ENCODE measurements at places on chromosomes 2 and 18.
A peak's percentile ranks its signal among the peaks of the same experiment; 100 is the strongest.

DNA sequence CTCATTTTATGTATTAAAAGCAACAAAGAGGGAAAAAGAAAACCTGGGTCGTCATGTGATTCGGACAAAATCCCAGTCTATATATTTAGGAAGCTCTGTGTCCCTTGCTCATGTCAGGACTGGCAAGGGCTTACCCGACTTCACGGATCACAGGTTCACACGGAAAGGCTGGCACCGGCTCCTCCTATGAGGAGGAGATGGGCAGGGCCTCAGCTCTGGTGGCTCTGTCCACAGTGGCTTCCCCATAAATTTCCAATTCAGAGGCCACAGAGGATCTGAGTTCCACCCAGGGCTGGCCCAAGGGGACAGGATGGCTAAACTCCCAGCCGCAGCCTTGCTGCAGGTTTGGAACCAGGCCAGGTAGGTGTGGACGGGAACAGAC is 186.8 kb downstream of the BCL2 start:
- no peak overlapping the region for H3K4me3 ChIP-seq
- H3K4me1 ChIP-seq = no peaks in the 10 kb centered on the region
- no peak overlapping the region for H3K27ac ChIP-seq
- H3K36me3 ChIP-seq = no peaks in the 10 kb centered on the region
- H3K27me3 ChIP-seq = peaks cover 15% of the 10 kb centered on the region

DNA sequence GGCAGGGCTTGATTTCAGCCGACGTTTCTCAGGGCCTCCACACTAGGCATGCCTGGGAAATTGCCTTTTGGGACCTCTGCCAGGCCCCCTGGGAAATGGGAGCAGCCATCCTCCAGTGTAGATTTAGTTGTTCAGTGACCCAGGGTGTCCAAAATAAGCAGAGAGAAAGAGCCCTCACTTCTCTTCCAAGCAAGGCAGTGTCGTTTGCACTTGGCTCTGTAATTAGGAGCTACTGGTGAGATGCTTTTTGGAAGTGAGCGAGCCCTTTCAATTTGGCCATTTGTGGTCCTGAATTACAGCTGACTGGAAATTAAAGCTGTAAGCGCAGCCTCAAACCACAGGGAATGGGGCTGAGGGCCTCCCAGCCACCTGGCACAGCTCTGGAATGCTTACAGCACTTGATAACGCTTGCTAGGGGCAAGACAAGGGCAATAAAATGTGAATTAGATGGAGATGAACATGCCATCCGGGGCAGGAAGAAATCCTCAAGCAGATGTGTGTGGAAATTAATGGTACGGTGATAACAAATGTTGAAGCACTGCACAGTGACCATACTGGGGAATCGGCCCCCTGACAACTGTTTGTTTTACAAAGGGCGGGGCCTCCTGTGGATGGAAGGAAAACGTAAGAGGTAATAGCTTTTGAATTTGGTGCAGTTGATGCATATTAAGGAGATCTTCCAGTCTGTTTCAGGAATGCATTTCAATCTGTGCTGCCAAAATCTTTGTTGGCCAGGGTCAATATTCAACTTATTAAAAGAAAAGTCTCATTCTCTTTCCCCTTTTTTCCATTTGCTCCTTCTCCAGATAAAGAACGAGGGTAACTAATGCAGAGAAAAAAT is 173.1 kb downstream of the UXS1 start:
- no peaks in the 10 kb centered on the region for H3K27me3 ChIP-seq
- no peak overlapping the region for H3K27ac ChIP-seq
- no peak for DNase-seq

DNA sequence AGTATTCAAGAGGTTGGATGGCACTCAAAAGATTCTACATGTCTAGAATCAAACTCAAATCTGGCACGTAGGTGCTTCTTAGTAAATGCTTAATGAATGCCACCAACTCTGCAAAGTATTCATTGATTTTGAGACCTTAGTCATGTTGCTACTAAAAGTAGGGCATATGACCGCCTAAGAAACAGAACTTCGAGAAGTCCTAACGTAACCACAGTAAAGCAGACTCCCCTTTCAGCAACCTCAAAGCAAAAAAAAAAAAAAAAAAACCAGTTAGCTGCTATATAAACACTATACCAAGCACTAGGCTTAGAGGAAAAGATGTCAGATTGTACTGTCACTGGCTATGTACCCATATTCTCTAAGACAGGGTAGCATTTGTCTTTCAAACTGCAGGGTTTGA is 33.9 kb downstream of the PTCD3 start:
- no peak overlapping the region for H3K4me3 ChIP-seq
- H3K4me1 ChIP-seq = no peaks in the 10 kb centered on the region
- H3K36me3 ChIP-seq = peaks cover 24% of the 10 kb centered on the region
- H3K27me3 ChIP-seq = no peaks in the 10 kb centered on the region
- no peak overlapping the region for H3K27ac ChIP-seq
- DNase-seq = no peak

- no peaks in the 10 kb centered on the region for H3K36me3 ChIP-seq
- H3K4me1 ChIP-seq = no peaks in the 10 kb centered on the region
- no peaks in the 10 kb centered on the region for H3K27me3 ChIP-seq
- no peak for DNase-seq
- no peak overlapping the region for H3K27ac ChIP-seq
These were observed 455.9 kb downstream of the CNTNAP5 start for GRCh38 chr2:124480958-124481357.

DNA sequence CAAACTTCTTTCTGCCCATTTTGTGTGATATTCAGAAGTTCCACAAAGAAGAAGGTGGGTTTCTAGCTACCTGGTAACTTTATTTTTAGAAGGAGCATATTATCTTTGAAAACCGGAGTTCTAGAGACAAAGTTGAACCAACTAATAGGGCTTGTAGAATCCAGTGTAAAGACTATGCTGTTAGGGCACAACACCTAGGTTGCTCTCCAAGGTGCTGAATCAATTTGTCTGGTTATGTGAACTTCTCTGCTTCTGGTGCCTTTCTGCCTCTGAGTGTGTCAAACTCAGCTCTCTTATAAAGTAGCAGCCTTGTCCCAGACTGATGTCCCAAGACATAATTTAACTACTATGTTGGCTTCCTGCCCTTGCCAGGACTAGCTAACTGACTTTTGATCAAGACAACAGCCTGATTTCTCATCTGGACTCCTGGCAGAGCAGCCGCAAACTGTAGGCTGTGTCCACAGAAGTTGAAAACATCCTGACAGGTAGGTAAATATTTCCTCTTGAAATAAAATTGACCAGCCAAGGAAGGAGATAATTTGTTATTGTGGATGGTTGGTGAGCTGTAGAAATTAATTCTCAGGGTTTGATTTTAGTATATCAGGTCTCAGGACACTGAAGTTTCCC is 119.4 kb downstream of the CYRIA start:
- no peaks in the 10 kb centered on the region for H3K27me3 ChIP-seq
- H3K4me1 ChIP-seq = no peaks in the 10 kb centered on the region
- H3K4me3 ChIP-seq = no peak overlapping the region
- no peaks in the 10 kb centered on the region for H3K36me3 ChIP-seq
- no peak overlapping the region for H3K27ac ChIP-seq
- peak; percentile 9 for DNase-seq
